ENCODE measurements at places on chromosomes 1 and 21.

DNA sequence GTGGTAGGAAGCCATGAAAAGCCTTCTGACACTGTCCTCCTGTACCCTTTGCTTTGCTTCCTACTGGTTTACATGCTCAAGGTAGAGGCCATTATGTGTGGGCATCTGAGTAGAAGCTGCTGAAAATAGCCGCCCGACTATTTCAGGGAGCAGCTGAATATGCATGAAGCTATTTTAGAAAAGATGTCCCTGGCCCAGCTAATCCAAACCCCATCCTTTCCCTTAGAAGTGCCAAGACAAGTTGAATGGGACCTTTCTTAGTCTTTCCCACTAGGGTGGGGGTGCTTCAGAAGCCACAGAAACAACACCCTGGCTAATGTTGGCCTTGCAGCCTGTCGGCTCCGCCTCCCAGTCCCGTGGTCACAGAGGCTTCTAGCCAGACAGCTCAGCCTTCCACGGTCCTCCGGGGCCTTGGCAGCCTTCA, 205.1 kb upstream of the EDN2 start:
- no peak for DNase-seq

DNA sequence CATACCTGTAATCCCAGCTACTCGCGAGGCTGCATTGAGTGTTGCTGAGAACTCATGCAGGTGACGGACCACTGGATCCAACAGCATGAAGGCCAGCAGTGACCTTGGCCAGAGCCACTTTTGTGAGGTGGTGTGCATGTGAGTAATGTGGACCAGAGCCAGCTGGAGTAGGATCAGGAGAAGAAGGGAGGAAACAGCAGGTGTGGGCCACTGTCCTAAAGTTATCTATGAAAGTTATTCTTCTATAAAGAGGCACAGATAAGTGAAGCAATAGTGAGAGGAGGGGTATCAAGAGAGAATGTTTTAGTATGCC, 47.8 kb downstream of the TCP10L start:
- DNase-seq, result no peak

GRCh38 chr1:109789551-109790180, 25.9 kb upstream of the EPS8L3 start:
- no peak for DNase-seq

GRCh38 chr1:66381621-66382275, 152.2 kb upstream of the SGIP1 start:
- DNase-seq, result no peak

GRCh38 chr1:168317309-168317708, 36.6 kb downstream of the TBX19 start:
- no peak for DNase-seq

DNA sequence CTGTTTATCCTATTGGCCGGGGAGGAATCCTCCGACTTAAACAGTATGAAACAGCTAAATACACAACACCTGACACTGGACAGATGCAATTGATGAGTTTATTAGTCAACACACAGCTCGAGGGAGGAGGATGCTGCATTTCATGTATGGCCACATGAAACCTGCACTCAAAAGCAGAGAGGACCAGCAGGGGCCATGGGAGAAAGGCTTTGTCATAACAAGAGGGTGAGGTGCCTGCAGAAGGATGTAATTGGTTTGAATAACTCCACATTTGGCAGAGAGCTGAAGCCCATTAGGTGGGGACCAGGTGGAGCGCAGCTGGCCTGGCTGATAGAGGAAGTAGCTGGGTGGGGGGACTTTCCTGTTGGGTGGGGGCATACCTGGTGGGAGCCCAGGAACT, 599.1 kb downstream of the PTPRU start:
- DNase-seq, result no peak

- DNase-seq, result no peak
Observed at GRCh38 chr1:221117548-221117951, 238.3 kb downstream of the HLX start.

DNA sequence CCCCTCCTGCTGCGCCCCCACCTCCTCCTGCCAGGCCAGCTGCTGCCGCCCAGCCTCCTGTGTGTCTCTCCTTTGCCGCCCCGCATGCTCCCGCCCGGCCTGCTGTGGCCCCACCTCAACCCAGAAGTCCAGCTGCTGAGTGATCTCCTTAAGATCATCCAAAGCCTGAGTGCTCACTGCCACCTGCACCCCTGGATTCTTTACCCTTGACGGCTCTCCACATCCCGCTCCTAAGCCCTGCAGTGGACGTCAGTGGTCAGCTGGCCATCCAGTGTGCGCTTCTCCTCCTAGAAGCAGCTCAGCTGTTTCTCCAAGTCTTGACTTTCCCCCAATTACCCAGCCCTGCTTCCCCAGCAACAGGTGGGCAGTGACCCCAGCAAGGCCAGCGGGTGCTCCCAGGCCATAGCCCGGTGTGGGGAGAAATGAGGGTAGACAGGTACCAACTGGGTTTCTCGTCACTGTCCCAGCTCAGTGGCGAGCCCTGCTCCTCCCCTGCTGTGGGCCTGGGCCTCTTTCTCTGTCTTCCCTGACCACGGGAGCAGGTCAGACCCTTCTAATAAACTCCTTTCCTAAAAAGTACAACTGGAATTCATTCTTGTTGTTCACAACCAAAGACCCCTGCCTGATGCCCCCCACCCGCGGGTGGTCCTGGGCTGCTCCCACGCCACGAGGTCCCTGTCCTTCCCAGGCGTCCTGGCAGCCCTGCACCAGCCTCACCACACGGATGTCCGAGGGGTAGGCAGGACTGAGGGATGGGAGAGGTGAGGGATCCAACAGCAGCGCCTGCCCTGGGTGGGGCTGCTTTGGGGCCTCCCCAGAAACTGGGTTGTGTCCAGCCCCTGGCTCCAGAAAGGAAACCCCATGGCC, 1.4 kb downstream of the KRTAP10-7 start:
- DNase-seq, result no peak

DNA sequence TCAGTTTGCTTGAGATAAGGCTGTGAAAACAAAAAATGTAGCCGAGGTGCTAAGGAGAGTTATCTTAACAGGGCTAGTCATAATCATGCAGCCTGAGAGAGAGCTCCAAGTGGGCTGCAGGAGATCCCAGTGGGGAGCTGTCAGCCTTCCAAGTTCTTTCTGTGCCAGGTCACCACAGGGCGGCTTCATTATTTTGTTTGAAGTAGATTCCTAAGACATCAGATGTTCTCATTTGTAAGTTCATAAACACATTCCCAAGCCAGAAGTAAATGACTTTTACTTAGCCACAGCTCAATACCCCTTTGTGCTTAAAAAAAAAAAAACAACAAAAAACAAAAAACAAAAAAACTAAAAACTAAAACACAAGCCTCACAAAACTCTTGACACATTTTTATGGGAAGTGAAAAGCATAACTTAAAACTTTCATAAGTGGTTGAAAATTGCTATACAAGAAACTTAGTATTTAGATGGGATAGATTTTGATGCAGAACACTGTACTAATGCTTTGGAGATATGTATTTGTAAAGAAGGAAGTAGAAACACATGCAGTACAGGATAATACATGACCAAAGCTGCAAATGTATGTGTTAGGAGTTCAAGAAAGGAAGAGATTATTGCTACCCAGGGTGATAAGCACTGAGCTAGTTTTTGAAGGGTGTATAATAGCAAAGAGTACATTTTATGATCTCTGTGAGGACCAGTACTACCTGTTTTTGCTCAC, 8.6 kb downstream of the CDC14A start:
- no peak for DNase-seq

DNA sequence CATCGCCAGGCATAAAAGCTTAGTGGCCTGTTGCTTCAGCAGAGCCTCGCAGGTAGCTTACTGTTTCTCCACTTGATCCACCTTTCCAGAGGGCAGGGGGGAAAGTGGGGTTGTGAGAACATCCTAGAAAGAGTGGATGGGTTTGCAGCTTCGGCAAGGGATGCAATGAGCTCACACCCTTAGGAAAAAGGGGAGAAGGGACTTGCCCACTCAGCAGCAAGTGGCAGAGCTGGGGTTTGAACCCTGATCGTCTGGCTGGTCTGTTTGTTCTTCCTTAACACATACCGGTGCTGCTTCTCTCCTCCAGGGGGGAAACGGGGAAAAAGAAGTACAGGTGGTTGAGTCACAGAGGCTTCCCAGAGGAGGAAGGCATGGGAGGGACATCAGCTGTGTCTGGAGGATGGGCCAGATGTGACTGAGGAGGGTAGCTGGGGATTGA, 1.0 kb downstream of the TMEM201 start:
- no peak for DNase-seq

DNA sequence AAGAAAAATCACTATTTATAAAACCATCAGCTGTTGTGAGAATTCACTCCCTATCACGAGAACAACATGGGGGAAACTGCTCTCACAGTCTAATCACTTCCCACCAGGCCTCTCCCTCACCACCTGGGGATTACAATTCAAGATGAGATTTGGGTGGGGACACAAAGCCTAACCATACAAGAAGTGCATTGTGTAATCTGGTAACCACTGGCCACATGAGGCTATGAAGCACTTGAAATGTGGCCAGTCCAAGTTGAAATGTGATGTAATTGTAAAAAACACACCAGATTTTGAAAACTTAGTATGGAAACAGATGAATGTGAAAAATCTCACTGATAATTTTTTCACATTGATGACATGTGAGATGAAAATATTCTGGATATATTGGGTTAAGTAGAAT, 293.8 kb downstream of the TTLL7 start:
- DNase-seq, result no peak

DNA sequence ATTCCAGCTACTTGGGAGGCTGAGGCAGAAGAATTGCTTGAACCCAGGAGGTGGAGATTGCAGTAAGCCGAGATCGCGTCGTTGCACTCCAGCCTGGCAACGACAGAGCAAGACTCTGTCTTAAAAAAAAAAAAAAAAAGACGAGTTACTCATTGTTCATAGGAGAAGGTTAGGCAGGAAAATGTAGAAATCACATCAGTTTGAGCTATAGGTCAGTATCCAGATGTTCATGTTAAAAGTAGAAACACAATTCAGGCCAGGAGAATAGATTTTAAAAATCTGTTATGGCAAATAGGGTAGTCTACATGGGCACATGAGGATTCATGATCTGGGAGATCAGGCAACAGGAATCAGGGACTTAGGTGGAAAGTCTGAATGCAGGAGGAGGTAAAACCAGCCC, 57.7 kb downstream of the SELENOF start:
- no peak for DNase-seq

DNA sequence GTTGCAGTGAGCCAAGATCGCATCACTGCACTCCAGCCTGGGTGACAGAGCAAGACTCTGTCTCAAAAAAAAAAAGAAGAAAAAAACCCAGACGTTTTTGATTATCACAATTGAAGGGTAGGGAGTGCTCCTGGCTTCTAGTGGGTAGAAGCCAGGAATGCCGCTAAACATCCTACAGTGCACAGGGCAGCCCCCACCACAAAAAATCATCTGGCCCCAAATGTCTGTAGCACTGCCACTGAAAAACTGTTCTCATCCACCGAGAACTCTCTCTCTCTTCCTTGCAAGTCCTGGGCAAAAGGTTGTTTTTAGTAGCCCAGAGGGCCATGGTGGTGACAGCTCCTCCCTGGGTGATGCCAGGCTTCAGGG, 35.6 kb upstream of the GPR157 start:
- no peak for DNase-seq

DNA sequence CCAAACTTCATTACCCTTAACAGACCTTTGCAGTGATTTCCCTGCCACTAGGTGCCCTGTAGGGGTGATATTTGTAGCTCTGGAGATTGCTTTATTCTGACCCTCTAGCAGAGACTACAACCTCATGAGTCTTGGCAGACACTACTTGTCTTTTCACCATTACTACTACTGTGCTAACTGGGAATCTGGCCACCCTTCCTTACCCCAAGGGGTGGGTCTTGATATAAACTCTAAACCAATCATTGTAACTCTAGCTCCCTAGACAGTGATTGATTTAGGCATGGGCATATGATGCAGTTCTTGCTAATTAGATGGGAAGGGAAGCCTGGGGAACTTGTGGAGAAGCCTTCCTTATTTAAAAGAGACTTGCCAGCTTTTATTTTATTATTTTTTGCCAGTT, 3.9 kb downstream of the KPNA6 start:
- DNase-seq, result no peak

DNA sequence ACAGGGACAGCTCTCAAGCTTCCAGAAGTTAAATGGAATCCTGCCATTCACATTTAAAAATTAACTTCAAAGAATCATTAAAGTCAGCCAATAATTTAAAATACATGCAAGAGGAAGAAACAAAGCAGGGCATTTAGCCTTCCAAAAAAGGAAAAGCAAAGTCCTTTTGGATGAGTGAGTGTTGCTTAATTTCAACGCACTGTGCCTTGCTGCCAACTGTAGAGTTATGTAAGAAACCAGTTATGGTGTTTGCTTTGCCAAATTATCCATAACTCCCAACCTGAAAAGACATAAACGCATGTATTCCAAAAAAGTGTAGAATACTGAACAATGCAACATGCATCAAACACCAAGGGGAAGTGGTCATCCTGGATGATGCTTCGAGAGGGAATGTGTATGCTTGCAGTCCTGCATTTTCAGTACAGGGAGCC, 16.1 kb upstream of the KCNE1 start:
- no peak for DNase-seq

- no peak for DNase-seq
Observed at GRCh38 chr1:97384294-97384968, 536.4 kb downstream of the DPYD start.

- DNase-seq, result no peak
Observed at GRCh38 chr1:68210829-68211228, 21.5 kb downstream of the WLS start.

- DNase-seq, result peak; percentile 81
Observed at GRCh38 chr21:25462517-25462971, 144.7 kb downstream of the MRPL39 start.

GRCh38 chr1:7962014-7962335, 464 bp downstream of the PARK7 start:
- no peak for DNase-seq

GRCh38 chr1:51265618-51266017, 29.5 kb downstream of the RNF11 start:
- DNase-seq, result no peak

- no peak for DNase-seq
Observed at GRCh38 chr1:10691740-10692125, 104.7 kb downstream of the CASZ1 start.

DNA sequence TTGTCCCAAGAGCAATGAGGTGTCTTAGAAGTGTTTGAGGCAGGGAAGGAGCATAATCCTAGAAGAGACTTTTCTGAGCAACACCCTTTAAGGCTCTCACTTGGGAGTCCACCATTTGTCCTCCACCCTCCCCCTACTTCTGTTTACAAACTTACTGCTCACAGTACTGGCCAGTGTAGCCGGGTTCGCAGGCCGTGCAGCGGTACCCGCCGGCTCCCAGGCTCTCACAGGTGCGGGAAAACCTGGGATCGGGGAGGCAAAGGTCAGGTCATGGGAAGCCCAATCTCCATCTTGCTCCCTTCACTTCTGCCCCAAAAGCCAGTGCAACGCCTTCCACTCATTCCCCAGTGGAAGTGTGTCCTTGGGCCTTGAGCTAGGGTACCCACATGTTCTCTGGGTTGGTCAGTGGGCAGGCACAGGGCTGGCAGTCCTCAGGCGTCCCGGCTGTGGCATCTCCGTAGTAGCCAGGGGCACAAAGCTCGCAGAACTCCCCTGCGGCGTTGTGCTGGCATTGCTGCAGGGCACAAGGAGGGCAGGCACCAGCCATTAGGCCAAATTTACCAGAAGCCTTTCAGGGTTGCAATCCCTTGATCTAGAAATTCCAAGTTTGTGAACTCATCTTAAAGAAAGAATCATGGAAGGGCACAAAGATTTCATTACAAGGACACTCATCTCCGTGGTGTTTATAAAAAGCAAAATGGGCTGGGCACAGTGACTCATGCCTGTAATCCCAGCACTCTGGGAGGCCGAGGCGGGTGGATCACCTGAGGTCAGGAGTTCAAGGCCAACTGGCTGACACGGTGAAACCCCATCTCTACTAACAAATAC, 49.8 kb downstream of the LDLRAD2 start:
- no peak for DNase-seq

GRCh38 chr1:114033216-114033706, 54.0 kb downstream of the OLFML3 start:
- no peak for DNase-seq

GRCh38 chr1:190908246-190908645, 430.6 kb upstream of the BRINP3 start:
- DNase-seq, result no peak
